ENCODE measurements at places on chromosomes 7 and 10.

DNA sequence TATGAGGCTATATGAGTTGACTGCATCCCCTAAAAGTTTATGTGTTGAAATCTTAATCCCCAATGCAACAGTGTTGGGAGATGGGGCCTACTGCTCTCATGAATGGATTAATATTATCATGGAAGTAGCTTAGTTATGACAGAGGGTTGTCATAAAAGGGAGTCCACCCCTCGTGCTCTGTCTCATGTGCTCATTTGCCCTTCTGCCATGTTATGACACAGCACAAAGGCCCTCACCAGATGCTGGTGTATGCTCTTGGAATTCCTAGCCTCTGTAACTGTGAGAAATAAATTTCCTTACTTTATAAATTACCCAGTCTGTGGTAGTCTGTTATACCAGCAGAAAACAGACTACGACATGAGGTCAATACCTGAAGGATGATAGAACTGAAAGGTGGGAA lies 17.6 kb upstream of the PANK1 start:
- DNase-seq = no peak

DNA sequence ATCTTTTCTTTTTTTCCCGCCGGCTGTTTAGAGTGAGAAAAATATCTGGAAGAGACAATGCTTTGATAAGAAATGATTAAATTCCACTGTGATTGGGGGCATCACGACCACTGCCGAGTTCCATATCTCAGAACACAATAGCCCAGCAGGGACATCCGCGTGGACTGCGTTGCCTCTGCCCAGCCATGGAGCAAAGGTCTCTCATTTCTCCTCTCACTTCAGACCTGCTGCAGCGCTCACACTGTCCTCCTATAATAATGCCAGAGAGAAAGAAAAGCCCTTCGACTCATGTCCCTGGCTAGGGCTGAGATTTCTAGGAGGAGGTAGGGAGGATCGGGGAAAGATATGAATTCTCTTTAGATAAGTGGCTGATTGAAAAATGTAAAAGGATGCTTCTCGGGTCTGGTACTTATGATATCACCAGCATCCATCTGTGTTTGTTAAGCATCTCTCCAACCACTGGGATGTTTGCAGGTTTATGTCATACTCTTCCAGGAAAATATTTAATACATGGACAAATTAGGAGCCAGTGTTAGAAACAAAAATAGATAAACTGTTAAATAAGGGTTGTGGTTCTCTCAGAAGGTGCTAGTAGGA lies 472.9 kb upstream of the AKR1E2 start:
- no peak for DNase-seq

GRCh38 chr7:144086730-144087129 lies 652 bp downstream of the OR2A12 start:
- no peak for DNase-seq

DNA sequence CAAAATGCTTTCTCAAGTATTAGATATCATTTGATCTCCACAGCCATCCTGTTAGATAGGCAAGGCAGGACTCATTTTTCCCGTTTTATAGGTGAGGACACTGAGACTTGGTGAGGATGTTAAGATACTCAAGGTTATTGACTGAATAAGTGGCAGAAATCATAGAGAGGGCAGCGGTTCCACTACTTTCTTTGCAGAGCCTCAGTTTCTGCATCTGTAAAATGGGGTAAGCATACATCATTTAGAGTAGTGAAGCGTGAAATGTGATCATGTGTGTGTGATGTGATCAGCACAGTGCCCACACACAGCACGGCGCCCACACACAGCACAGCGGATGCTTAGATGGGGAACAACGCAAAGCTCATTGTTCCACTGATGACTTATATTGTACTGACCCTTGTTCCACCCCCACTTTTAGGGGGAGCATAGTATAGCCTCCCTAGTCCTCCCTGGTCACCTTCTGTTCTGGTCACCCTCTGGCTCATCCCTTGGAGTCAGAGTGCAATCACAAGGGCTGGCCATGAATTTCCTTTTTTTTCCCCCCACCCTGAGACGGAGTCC lies 10.5 kb downstream of the UBTD1 start:
- DNase-seq = no peak

DNA sequence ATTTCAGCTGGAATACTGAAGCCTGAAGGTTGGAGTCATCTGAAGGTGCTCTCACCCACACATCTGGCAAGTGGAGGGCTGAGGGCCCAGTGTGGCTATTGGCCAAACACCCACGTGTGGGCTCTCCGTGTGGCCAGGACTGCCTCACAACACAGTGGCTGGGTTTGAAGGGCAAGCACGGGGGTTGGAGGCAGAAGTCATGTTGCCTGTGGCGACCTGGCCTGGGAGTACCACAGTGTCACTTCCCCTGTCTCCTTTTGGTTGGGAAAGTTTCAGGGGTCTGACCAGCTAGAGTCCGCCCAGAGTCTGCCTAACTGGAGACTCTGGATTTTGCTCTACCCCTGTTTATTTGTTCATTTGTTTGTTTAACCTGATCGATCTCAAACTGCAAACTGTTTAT lies 169.5 kb downstream of the DNAJB6 start:
- no peak for DNase-seq

DNA sequence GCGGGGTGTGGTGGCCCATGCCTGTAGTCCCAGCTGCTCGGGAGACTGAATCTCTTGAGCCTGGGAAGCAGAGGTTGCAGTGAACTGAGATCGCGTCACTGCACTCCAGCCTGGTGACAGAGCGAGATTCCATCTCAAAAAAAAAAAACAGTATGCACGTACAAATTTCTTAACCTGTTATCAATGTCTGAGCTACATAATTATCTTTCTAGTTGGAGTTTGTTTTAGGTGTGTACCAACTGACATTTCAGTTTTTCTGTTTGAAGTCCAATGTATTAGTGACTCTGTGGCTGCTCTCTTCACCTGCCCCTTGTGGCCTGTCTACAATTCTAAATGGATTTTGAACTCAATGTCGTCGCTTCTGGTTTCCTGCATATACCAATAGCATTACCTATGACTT lies 40.3 kb downstream of the CD36 start:
- DNase-seq = no peak

DNA sequence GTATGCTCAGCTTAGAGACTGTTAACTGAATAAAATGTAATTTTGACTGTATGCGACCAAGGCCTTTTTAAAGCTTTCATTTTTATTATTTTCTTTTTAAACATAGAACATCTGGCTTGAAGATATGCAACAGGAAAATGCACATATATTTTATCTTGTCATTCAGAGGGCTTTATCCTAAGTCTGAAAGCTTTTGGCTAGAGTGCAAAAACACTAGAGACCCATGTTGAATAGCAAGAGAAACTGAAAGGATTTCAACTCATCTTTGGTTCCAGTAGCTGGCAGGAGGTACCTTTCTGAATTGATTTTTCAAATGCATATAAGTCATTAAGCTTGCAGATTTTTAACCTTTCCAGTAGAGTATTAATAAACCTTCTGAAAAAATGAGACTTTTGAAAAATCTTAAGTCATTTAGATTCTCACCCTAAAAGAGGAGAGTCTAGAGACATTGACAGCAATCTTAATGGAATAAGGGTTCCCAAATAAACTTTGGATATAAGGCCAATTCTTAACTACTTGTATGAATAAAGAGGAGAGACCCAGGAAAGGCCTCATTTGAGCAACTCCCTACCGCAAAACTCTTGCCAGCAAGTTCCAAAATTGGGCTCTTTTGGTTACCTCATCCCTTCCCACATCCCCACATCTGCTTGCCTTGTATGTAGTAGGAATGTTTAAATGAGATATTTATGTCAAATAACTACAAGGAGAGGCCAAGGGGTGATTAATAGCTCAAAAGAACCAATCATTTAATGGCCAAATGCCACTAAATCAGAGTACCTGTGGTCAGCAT lies 454.4 kb downstream of the HTR7 start:
- no peak for DNase-seq

DNA sequence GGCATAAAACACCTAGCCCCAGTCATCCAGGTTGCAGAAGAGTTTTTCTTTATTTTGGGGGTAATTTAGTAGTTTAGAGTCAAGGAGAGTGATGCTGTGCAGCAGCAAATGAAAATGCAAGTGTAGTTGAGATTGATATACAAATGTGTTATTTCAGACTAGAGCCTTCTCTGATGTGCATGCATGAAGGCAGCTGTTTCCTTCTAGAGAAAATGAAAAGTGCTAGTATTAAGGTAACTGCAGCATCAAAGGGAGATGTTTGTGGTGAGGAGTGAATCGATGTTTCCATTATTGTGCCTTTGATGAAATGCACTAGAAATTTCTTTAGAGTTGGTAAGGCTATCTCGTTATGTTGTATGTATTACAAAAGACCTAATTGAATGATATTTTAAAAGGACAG lies 339.3 kb downstream of the SORCS3 start:
- DNase-seq = no peak

GRCh38 chr10:21184984-21185383 lies 287.9 kb upstream of the NEBL start:
- DNase-seq = no peak

DNA sequence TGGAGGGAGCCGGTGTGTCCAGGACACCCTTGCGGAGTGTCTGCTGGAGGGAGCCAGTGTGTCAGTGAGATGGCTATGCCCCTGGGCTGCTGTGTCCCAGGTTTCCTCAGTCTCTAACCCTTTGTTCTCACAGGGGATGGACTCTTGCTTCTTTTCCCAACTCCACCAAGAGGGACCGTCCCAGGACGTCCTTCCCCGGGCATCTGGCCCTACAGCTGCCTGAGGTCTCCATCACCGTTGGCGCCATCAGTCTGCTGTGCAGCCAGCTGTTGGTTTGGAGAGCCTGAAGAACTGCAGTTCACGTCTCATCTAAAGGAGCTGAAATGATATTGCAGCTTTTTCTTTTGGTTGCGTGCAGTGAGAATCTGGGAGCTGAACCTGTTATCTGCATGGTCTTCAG lies 136.2 kb downstream of the VIPR2 start:
- DNase-seq = no peak

DNA sequence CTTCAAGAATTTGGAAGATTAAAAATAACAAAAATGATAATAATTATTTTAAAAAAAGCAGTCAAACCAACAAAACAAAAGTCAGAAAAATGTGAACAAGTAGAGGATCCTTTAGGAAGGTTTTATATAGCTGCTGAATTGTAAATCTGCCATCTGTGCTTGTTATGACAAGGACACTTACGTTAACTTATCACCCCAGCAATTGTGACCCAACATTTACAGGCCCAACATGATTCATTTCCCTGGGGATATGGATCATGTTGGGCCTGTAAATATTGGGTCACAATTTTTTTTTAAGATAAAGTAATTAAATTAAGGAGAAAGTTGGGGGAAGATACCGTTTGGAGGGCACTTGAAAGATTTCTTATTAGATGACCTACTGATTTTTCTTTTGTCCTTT lies 261.4 kb upstream of the HABP2 start:
- no peak for DNase-seq

DNA sequence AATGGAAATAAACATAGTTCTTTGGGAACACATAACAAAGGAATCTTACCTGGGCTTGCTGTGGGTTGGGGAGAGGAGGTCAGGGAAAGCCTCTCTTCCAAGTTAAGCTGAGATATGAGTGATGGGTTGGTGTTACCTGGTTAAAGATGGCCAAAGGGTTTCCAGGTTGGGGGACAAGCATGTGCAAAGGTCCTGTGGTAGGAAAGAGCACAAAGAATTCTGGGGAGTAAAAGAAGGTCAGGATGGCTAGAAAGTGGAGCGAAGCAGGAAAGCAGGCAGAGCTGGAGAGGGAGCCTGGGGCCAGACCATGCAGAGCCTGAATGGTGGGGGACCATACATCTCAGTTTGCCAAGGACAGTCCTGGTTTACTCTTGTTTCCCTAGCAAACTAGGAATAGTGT lies 133.2 kb downstream of the CFAP58 start:
- DNase-seq = no peak

GRCh38 chr7:75813781-75814236 lies at the start of gene CCL24:
Gene CCL24 (minus strand): TSS chr7:75813806. CDS start chr7:75813715, 91 bp downstream.
- DNase-seq = no peak

- no peak for DNase-seq
Measured at GRCh38 chr10:79422178-79422892, 23.1 kb downstream of the ZCCHC24 start.

- DNase-seq = no peak
Measured at GRCh38 chr7:1819259-1819841, 149.3 kb downstream of the ELFN1 start.

DNA sequence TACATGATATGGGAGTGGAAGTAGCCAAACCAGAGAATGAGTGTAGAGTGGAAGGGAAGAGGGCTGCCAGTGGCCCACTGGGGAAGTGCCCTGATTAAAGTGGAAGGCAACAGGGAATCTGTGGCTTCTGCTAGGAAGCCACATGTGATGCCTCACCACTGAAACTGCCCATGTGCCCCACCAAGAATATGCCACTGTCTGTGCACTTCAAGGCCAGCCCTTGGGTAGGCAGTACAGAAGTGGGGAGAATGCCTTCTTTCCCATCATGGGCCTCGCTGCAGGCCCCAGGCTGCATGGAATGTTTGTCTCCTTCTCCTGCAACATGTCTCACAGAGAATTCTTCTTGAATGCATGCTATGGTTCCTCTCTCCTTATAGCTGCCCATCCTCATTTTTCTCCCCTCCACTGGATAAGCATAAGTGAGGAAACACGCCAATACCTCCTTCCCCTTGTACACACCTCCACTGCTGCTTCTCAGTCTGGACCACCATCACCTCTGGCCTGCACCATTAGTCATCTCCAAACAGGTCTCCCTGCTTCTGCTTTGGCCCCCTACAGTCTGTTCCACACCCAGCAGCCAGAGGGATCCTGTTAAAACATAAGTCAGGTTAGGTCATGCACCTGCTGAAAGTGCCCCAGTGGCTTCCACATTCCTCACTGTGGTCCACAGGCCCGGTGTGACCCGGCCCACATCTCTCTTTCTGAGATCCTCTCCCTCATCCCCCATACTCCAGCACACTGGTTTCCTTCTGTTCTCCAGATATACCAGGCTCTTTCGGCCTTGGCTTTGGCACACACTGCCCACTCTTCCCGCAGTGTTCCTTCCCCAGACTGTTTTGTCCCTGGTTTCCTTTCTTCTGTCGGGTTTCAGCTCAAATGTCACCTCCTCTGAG lies 37.1 kb downstream of the SNX10 start:
- no peak for DNase-seq

- DNase-seq = no peak
Measured at GRCh38 chr7:87318741-87319140, 26.7 kb upstream of the CROT start.
